Adipocyte (in vitro differentiated cells): ENCODE measurements at places on chromosomes 13 and 19.

DNA sequence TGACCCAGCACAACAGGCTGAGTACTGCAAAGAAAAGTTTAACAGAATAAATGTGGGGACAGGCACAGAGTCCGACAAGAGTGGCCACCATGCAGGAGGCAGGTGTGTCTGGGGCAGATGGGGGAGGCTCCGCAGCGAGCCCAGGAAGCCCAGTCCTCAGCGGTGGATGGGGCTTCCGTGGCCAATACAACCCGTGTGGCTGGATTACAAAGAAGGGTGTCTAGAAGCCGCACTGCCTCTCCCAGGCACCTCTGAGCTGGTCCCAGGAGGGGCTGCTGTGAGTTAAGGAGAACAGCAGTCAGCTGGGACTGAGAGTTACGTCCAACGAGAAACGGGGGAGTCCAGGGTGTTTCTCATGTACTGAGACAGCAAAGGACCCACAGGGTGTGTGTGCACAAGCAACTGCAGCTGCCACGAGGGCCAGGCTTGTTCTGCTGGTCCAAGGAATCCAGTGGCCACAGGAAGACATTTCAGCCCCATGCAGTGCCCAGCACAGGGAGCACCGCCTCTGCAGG lies 70.2 kb downstream of the SPACA7 start:
- no peak for DNase-seq

- DNase-seq = no peak
Measured at GRCh38 chr13:46137627-46138317, 32.9 kb upstream of the CPB2 start.

DNA sequence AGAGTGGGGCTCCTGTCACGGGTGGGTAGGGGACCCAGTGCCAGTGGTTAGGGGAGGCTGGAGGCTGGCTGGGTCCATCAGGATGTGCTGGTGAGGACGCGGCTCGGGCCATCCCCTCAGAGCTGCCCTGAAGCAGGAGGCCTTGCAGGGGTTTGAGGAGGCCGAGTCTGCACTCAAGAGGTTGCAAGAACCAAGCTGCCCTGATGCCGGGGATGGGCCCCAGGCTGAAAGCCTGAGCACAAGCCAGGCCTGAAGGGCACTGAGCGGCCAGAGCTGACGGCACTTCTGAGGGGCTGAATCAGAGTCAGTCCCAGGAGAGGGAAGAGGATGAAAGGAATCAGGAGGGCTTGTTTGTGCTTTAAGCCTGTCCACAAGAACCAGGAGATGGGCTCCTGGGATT lies 92.9 kb downstream of the RGCC start:
- DNase-seq = no peak

DNA sequence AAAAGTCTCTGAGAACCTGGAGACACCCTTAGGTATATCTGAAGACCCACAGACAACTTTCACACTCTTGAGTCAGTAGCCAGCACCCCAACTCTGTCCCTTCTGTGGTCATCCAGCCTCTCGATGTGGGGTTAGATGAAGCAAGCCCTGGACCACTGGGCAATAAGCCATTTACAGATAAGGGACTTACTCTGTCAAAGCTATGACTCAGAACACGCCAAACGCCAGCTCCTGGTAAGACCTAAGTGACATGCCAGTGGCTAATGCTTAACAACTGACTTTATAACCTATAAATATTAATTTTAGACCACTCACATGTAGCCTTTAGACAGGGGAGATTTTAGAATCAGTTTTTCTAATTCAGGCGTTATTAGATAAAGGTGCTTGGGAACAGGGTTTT lies 85.7 kb downstream of the SHISA2 start:
- DNase-seq = no peak

- no peak for DNase-seq
Measured at GRCh38 chr19:15290166-15290565, 42.2 kb downstream of the BRD4 start.

DNA sequence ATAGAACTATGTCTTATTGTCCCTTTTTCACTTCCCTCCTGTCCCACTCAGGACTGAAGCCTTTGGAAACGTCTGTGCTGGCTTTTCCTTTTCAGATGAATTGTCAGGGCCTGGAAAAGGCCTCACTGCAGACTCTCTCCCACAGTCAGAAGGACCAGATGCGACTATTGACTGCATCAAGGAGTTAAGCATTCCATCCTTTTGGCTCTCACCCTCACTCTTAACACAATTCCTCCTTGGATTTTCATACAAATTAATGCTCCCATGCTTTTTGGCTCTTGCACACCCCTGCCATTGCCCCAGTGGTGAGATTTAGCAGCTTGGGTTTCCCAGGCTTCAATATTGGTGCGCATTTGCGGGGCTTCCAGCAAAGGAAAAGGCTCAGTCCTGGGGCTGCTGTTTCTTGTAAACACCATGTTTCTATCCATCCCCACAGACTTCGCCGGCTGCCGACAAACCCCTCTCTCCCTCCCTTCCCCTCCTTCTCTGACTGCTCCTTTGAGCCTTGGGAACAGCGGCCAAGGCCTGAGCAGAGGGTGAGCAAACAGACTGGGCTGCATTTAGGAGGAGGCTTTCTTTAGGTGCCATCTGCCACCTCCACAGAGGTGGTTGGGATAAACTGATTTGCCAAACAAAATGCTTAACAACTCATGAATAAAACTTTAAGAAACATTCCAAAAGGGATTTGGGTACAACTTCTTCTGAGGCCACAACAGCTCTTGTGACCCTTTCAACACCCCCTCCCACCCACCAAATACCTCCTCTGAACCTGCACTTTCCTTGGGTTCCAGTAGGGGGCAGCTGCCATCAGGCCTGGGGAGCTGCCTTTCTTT lies 48.6 kb upstream of the PCDH8 start:
- DNase-seq = no peak

DNA sequence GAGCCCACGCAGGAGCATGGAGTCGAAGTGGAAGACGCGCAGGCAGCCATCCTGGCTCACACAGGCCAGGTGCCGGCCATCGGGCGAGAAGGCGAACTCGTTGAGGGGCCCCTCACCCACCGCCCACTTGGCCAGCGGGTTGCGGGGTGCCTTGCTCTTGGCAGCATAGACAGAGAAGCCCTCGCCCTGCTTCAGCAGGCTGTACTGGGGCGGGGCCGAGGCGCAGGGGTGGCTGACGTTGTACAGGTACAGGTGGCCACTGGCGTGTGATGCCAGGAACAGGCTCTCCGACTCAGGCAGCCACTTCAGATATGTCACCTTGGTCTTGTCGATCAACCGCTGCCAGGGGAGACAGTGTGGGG lies 4.2 kb upstream of the DMPK start:
- no peak for DNase-seq

GRCh38 chr13:94710881-94711560 lies 1.3 kb downstream of the SOX21 start:
- DNase-seq = no peak

- no peak for DNase-seq
Measured at GRCh38 chr19:39399668-39400050, 7.0 kb upstream of the ZFP36 start.

DNA sequence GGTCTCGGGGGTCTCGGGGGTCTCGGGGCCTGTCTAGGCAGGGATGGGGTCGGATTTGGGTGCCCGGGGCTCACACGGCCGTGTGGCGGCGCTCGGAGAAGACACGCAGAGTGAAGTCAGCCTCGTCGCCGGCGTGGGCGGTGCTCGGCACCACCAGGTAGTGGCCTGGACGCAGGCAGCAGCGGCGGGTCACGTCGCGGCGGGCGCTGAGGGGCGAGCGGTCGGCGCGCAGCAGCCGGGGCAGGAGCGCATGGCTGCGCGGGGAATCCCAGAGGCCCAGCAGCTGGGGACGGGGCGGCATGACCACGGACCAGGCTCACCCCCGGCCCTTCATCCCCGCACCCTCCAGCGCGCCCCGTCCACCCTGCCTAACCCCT lies 8.2 kb downstream of the CAPN12 start:
- peak; percentile 65 for DNase-seq

GRCh38 chr13:62643007-62643483 lies 1227.4 kb upstream of the PCDH20 start:
- DNase-seq = no peak

DNA sequence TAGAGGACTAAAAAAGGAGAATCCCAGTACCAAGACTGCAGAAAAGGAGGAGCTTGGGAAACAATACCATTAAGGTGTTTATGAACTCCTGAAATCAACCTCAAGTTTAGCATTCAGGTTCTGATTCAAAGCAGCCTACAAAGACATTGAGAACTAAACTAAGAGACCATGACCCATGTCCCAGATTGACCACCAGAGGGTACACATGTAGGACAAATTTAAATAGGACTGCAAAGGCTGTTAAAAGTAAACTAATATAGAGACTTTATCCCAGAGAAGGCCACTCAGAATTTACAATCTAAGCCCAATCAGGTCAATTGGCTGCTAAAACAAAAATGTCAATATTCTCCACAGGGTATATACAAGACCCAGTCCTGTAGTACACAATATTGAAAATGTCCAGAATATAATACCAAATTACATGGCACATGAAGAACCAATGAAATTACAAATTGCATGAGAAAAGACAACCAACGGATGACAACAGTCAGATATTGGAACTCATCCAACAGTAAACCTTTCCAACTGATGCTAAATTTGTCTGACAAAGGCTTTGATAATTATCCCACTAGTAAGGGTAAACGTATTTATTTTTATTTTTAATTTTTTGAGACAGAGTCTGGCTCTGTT lies 682.4 kb downstream of the UQCRFS1 start:
- DNase-seq = no peak

DNA sequence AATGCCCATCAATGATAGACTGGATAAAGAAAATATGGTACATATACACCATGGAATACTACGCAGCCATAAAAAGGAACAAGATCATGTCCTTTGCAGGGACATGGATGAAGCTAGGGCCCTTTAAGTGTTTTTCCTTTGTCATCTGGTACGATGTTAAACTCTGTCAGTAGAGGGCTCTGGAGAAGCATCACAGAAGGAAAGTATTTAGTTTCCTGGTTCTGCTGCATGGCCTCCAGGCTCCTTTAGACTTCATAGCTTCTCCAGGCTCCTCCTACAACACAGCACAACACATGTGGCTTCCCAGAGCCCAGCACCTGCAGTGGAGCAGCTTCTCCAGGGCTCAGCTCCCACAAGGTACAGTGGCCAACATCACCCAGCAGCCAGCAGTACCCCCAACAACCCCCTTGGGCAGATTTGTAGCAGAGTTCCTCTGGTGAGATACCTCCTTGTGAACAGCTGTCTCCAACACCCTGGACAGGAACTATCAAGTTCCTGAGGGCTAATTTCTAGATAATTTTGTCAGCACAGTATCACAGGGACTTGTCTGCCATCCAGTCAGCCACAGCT lies 63.4 kb downstream of the KCTD12 start:
- DNase-seq = peak; percentile 54

DNA sequence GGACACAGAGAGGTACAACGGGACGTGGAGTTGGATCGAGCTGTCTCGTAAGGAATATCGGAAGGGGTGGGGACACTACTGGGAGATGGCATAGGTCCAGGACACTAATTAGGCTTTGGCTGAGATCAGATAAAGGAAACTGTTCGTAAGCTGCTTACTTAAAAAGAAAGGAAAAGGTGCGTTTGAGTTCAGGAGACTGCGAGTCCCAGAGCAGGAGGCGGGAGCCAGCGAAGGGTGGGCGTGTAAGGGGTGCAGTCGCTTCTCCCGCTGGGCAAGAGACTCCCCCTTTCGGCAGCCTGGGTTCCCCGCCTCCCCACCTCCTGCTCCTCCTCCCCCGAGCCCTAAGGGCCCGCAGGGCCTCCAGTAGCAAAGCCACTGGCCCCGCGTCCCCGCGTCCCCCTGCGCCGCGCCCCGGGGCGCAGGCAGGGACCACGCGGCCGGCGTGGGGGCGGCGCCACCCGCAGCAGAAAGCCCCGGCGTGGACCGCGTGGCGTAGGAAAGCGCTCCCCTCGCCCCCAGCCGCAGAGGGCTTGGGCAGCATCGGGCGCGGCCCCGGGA lies 547 bp downstream of the ABCC4 start:
- peak; percentile 61 for DNase-seq

DNA sequence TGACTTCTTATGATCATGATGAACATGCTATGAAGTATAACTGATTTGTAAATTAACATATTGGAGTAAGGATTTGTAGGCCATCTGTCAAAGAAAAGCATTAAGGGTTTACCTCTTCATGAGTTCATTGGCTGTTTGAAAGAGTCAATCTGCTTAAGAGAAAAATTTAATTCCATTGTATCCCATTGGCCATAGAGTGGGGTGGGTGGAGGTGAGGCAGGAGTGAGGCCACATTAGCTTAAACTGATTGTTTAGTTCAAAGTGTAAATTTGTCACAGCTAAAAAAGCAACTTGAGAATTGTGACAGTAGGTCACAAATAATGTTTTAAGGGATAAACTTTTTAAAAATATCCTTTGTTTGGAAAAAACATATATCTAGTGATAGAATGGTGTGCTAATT lies 11.4 kb downstream of the GPR180 start:
- no peak for DNase-seq

GRCh38 chr19:4007836-4008539 lies 452 bp downstream of the PIAS4 start:
- DNase-seq = peak; percentile 65

- DNase-seq = no peak
Measured at GRCh38 chr19:13521066-13521465, 14.8 kb upstream of the CACNA1A start.

- no peak for DNase-seq
Measured at GRCh38 chr19:8690753-8691539, 7.6 kb downstream of the ACTL9 start.

- DNase-seq = peak; percentile 16
Measured at GRCh38 chr19:9622531-9622930, 1.5 kb upstream of the ZNF561 start.

- no peak for DNase-seq
Measured at GRCh38 chr19:40493778-40494177, 27.0 kb downstream of the SPTBN4 start.

DNA sequence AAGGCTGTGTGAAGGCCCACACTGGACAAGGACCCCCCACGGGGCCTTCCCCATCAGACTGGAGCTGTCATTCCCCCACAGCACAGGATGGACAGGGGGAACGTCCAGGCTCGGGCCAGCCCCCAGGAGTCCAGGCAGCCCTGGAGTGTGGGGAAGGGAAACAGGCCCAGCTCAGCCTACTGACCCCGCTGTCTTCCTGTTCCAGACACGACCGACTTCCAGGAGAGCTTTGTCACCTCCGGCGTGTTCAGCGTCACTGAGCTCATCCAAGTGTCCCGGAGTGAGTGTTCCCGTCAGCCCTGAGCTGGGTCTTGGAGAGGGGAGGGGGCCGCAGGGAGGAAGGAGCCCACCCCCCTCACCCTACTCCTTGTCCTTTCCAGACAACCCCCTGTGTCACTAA lies 47.0 kb downstream of the SMIM24 start:
- DNase-seq = no peak

DNA sequence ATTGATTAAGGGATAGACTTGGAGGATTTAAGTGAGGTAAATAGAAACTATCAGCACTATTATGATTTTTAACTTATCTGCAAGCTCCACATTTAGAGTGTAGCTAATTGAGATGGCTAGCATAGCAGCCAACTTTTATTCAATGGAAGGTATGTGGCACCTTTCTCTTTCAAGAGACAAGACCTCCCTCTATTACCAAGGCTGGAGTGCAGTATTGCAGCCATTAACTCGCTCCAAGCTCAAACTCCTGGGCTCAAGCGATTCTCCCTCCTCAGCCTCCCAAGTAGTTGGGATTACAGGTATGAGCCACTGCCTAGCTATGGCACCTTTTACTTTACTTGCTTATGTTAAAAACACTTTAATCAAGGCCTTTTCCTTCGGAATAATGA lies 8.2 kb downstream of the TPT1 start:
- DNase-seq = no peak
